ENCODE measurements at places on chromosomes 4 and X.
A peak's percentile ranks its signal among the peaks of the same experiment; 100 is the strongest.

- DNase-seq = no peak
These were observed 163.4 kb downstream of the PTTG2 start for GRCh38 chr4:38123555-38123954.

DNA sequence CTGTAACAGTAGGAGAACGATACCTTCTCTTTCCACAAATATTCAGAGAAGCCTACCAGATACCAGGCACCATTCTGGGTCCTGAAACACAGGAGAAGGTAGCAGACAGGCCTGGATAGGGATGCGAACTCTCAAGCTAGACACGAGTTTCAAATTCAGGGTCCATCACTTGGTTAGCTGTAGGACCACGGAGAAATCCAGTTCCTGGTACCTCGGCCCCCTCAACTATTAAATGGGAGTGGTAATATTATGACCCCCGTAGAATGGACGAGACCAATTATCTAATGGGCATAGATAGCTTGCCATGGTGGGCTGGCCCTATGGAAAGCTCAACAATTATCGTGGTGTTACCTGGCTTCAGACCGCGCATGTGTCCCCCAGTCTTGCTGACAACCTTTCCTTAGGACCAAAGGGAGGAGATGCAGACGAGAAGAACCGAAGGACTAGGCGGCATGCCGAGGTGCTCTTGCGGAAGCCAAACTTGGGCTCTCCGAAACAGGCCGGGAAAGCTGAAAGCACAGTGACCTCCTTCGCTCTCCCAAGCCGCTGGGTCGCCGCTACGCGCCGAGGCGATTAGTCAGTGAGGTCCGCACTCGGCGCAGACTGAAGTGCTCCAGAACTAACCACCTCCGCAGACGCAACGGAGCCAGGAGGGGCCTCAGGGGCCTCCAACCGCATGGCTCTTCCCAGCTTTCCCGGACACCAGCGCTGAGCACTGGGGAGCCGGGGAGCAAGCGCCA is 19.6 kb downstream of the NKX3-2 start:
- no peak for DNase-seq

DNA sequence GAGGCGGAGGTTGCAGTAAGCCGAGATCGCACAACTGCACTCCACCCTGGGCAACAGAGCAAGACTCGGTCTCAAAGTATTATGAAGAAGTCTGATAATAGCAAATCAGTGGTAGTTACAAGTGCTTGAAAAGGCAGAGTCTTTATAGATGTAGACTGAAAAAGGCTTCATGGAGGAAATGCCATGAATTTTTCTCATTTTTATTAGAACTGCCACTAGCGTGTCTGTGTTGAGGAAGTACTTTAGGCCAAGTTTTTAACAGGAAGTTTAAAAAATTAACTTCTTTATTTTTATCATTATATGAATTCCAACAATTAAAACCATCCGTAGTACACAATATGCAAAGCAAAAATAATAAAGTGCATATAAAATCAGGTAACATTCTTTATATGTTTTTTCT is 32.8 kb upstream of the IL13RA1 start:
- no peak for DNase-seq

DNA sequence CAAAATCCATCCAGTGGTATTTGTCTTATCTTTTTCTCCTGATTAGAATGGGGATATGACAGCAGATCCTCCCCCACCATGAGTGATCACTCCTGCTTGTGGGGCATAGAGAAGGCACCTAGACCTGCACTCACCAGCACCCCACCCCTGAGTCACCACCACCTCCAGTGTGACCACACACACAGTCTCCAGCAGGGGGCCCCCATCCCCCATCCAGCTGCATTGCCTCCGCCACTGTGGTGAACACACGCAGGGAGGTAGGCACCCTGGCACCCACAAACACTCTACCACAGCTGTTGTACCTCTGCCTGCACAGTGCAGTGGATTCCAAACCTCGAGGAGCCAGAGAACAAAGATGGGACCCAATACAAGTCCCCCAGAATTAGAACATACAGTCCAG is 9.0 kb upstream of the MAGEA8 start:
- DNase-seq = peak; percentile 72

DNA sequence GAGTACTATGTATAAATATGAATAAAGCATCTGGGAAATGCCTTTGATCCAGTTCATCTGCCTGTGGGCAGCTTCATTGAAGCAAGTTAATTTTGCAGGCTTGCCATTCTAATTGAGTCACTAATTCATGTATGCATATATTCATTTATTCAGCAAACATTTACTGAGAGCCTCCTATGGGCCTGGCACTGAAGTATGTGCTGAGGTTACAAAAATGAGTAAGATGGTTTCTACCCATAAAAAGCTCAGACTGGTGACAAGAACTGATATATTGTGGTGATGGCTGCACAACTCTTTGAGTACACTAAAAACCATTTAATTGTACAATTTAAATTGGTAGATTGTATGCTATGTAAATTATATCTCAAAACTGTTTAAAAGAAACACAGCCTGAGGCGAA is 1.1 kb upstream of the MRPL1 start:
- DNase-seq = peak; percentile 41

GRCh38 chr4:56723659-56724230 is 42.6 kb upstream of the HOPX start:
- DNase-seq = no peak

GRCh38 chr4:84498935-84499623 is at the start of gene NKX6-1:
Gene NKX6-1 (minus strand): TSS chr4:84499292. CDS start chr4:84498228, 1,064 bp downstream.
- peak; percentile 30 for DNase-seq

DNA sequence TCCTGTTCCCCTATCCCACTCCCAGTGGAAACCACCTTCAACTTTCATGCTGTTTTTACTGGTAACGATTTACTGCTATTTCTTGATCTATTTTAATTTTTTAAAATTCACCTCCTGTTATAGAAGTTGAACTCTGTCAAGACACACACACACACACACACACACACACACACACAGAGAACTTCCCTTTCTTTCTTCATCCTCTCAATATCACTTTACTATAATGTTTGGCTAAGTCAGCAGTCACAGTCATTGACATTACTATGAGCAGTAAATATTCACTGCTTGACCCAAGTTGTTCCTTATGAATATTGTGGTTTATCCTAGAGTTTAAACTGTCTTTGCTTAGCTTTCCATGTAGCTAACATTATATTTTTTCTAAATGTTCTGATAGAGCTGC is 24.0 kb upstream of the SGMS2 start:
- no peak for DNase-seq

DNA sequence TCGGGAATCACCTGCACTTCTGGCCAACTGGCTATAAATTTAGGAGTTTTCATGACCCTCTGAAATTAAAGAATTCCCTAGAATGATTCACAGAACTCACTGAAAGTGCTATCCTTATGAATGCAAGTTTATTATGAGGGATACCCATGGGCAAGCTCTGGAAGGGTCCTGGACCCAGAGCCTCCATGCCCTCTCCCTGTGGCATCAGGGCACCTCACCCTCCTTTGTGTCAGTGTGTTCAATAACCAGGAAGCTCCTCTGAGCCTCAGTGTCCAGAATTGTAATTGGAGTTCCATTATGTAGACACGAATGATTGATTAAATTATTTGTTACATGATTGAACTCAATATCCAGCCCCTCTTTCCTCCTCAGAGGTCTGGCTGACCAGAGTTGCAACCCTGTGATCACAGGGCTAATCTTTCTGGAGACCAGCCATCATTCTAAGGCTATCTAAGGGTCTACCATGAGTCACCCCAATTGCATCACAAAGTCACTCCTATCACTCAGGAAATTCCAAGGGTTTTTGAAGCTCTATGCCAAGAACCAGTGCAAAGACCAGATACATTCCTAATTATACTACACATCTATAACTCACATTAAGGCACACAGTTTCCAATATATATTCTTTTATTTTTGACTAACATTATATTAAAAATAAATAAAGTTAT is 8.9 kb downstream of the ANXA3 start:
- DNase-seq = no peak

- DNase-seq = no peak
These were observed 866.0 kb upstream of the PRKX start for GRCh38 chrX:4579480-4579879.

DNA sequence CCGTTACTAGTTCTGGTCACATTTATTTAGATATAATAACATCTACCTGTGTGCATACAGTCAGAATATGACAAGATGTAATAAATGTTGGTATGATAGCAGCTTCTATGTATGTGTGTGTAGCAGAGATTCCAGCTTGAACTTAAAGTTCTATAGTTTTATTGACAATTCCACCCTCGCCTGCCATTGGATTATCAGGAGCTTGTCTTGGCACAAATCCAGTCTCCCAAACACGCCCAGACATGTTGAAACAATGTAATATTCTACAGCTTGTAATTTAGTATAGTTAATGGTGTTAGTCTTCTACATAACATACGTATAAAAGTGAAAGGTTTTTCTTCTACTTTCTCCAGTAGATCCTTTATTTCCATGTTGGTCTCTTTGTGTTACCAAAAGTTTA is 44.4 kb downstream of the BBS12 start:
- DNase-seq = no peak

- no peak for DNase-seq
These were observed 289.2 kb upstream of the MAD2L1 start for GRCh38 chr4:120355881-120356280.

DNA sequence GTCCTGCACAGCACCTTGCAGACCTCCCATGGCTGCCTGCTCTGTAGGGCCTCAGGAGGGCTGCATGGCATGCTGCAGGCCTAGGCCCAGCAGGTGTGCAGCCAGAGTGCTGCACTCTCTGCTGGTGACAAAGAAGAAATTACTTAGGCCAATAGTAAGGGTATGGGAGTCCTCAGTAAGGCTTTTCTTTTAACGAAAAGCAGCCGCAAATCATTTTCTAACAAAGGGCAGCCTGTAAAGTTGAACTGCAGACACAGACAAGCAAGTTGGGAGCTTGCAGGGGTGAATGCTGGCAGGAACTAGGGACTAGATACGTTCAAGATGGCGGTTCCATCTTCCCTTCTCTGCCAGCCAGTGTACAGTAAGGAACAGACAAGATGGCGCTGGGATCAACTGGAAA is 22.4 kb upstream of the UBA6 start:
- DNase-seq = no peak

DNA sequence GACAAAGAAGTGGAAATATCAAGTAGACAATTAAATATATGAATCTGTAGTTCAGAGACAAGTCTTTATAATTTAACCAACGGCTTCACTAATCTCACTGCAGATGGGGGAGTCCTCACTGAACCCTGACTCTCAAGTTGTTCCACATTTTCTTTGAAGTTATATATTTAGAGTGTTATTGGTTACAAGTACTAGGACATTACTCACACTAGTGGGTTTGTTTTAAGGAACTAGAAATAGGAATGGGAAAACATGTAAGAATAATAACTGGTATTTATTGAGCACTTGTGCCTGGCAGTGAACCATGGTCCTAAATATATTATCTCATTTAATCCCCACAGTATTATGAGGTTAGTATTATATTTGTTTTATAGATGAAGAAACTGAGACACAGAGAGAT is 22.0 kb downstream of the MND1 start:
- no peak for DNase-seq

DNA sequence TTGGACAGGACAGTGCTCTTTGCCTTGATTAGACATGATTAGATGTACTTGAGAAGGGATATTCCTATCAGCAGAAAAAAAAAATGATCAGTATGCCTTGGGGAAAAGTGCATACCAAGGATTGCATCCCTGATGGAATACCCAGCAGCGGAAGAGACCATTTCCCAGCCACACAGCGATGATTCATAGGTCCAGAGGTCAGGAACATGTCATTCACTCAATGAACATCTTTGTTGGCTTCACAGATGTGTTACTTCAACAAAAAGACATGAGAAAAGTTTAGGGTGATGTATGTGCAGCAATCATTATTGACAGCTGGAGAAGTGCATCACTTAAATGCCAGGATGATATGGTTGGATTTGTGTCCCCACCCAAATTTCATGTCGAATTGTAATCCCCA is 293.5 kb downstream of the ZNF674 start:
- DNase-seq = no peak

- DNase-seq = no peak
These were observed 19.7 kb downstream of the NHSL2 start for GRCh38 chrX:71930298-71930697.

- DNase-seq = no peak
These were observed 157.9 kb downstream of the DCAF12L1 start for GRCh38 chrX:126394681-126395080.

GRCh38 chr4:184166736-184167135 is 50.9 kb downstream of the ENPP6 start:
- DNase-seq = no peak

DNA sequence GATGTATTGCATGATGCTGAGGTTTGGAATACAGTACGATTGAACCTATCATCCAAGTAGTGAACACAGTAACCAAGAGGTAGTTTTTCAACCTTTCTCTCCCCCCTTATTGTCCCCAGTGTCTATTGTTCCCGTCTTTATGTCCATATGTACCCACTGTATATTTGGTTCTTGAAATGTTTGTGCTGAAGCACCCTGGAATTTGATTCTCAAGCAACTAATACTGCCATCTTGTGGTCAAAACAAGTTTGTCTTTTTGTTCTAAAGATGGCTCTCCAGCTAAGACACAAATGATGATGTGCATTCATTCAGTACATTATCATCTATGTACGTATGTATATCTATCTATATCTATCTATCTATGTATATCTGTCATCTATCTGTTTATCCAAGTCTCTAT is 33.5 kb upstream of the DCX start:
- no peak for DNase-seq

- no peak for DNase-seq
These were observed 859.3 kb upstream of the AADAT start for GRCh38 chr4:170949084-170949483.

DNA sequence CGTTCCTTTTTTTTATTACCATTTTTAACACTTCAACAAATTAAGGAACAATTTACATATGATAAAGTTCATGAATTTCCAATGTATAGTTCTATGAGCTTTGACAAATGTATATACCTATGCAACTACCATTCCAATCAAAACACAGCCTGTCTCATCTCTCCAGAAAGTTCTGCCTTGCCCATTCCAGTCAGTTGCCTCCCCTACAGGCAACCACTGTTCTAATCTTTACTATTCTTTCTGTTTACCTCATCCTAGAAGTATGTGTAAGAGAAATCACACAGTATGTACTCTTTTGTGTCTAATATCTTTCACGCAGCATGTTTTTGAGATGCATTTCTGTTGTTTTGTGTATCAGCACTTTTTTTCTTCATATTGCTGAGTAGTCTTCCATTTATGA is 224.9 kb downstream of the KIT start:
- DNase-seq = no peak

DNA sequence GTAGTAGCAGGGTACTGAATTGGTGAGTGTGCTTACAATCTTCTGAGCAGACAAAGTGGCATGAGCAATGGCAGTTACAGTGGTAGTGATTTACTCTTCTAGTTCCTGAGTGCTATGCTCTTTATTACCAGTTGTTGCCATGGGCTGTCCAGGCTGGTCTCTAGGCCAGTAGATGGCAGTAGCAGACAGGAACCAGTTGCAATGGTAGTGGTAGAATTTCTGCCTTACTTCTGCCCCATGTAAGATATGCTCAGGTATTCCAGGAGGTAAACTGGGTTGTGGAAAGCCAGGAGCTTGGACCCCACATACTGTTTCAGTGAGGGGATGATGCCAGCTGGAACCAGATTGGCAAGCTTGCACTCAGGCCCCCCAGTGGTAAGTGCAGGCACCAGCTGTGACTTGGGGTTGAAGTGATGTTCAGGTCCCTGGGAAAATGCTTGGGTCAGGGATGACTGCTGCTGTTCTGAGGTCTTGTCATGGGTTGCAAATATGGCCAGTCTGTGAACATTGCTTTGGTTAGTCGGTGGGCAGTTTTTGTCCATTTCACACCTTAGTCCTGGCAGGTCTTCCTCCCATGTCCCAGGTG is 63.0 kb upstream of the ZXDB start:
- peak; percentile 13 for DNase-seq

GRCh38 chrX:19805046-19805690 is 82.2 kb downstream of the SH3KBP1 start:
- no peak for DNase-seq

GRCh38 chr4:185734214-185734613 is 77.8 kb downstream of the SORBS2 start:
- DNase-seq = no peak
